ENCODE measurements at places on chromosomes 2 and 18.

DNA sequence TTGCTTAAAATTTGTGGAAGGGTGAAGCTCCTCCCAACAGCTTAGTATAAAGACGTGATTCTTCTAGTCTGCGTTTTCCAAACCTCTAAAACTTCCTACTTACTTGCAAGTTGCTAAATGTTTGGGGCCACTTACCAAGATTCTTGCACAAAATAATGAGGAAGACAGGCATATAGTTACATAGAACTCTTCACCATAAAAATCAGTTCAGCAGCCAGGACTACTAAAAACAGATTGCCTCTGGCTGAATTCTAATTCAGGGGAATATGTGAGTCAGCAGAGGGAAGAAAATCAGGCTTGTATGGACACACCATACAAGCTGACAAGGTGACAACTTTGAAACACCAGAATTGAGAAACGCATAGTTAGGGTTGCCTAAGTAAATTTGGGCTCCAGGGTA, 2.8 kb upstream of the PEX13 start:
- DNase-seq = no peak

GRCh38 chr2:144114760-144115159, 405.2 kb downstream of the ZEB2 start:
- no peak for DNase-seq

GRCh38 chr2:68789603-68790002, 55.0 kb downstream of the ARHGAP25 start:
- no peak for DNase-seq

- no peak for DNase-seq
Measured at GRCh38 chr2:71591044-71591443, 137.7 kb downstream of the DYSF start.

DNA sequence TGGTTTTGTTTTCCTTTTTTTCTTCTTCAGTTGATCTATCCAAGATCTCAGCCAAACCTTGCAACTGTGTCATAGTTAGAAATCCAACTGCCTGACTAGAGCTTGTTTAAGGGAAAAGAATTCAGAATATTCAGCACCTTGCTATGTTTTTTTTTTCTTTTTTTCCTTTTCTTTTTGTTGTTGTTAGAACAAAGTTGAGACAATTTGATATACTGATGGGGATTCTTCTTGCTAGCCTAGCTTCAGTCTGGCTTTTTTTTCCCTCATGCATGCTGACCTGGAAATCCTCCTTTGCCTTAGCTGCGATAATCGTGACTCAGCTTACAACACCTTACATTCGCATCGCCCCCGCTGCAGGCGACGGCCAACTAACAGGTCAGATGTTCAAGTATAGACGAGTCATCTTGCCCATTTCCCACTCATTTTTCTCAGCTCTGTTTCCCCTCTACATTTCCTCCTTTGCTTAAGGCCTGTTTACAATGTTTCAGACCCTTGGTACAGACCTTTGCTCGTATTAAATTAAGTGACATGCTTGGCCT, 487.2 kb upstream of the RAB12 start:
- no peak for DNase-seq

GRCh38 chr2:200795028-200795440, 16.7 kb upstream of the BZW1 start:
- DNase-seq = no peak

- no peak for DNase-seq
Measured at GRCh38 chr2:44277541-44277940, 2.3 kb downstream of the SLC3A1 start.

DNA sequence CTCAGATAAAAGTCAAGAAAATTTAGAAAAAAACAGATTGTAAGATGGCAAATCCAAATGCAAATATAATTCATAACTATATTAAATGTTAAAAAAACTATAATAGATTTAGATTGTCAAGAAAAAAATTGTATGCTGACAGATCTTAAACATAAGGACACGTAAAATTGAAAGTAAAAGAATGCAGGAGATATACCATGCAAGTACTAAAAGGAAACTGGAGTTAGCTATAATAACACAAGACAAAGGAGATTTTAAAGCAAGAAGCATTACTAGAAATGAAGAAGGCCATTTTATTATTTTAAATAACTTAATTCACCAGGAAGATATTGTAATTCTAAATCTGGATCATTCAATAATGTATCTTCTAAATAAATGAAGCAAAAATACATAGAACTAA, 48.3 kb downstream of the TTC21B start:
- DNase-seq = no peak

DNA sequence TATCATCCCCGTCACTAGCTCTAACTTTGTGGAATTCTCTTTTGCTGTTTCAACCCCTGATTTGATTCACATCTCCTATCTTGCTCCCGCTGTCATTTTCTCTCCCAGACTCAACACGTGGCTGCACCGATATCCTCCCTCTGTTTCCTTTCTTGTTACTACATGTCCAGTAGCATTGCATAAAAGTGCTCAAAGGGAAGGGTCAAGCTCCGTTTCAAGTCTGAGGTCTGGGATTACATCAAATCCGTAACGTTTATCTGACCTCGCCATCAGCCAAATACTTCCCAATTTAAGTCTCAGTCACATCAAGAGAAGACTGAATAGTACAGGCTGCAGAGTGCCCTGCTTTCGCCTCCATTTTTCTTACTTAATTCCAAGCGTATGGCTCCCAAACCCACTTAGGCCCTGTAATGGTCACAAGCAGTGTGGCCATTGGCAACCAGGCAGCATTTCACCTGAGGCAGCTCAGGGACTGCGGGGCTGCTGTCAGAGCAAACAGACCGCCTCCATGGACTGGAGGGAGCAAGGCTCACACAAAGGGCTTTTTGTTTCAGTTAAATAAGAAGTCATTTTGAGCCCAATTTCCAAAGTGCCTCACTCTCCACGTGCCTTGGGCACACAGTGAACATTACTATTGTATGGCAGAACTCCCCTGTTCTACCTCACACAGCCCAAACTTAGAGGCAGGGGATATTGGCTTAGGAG, 217.8 kb downstream of the BCL11A start:
- DNase-seq = no peak

GRCh38 chr2:219603771-219604170, 6.1 kb downstream of the STK11IP start:
- DNase-seq = no peak

- DNase-seq = no peak
Measured at GRCh38 chr2:73089270-73090030, 17.9 kb upstream of the SFXN5 start.

GRCh38 chr2:201378496-201379397, 21.6 kb upstream of the FLACC1 start:
- DNase-seq = no peak

- no peak for DNase-seq
Measured at GRCh38 chr2:67839242-67839641, 223.6 kb downstream of the C1D start.

DNA sequence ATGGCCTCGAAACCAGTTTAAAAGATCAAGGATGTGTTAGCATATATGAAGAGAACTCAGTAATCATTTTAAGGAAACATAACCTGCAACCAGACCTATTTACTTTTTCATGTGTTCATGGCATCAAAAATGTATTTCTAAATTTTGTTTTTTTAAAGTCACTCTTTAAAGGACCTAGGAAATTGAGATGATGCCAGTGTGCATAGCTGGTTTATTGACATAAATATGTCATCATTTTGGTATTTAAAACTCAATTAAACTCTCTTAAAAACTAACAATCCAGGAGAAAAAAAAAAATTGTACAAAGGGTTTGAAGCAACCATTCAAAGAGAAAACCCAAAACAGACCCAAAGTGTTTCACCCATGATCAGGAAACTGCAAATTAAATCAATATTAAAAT, 198.9 kb upstream of the RND3 start:
- DNase-seq = no peak

GRCh38 chr2:27211241-27211942, 449 bp upstream of the ATRAID start:
- no peak for DNase-seq

- no peak for DNase-seq
Measured at GRCh38 chr2:219619235-219619634, 8.2 kb upstream of the SLC4A3 start.

- no peak for DNase-seq
Measured at GRCh38 chr2:164890544-164890943, 48.9 kb upstream of the COBLL1 start.

DNA sequence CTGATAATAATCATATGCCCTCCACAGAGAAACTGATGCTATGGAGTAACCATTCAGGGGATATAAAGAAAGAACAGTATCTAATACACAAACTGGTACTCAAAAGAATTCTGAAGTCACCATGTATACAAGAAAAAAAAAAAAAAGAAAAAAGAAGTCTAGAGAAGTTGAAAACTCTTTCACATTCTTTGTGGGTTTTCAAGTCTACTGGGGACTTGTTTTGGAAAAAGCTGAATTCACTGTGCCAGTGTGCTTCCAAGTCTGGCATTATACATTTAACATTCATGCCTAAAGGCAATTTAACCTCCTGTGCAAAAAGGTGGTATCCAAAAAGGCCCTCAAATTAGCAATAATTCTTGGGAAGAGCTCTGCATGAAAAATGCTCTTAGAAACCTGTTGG, 94.8 kb upstream of the ITGB6 start:
- no peak for DNase-seq

GRCh38 chr2:136067459-136067858, 50.5 kb downstream of the CXCR4 start:
- DNase-seq = no peak

DNA sequence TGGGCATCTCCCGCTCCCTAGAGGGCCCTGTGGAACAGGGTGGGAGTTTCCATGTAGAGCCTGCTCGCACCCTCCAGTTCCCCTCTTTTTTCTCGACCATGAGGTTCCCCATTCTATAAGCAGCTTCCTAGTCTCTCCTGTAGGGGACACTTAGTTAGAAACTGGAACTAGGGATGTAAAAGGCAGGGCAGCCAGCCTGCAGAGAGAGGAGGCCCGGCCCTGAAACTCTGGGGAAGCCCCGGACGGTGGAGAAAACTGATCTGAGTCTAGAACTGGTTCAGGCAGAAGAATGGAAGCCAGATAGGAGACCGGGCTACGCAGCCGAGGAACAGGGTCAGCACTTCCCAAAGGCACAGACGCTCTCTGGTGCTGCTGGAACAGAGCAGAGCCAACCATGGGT, 51.6 kb upstream of the ATG16L1 start:
- DNase-seq = no peak

DNA sequence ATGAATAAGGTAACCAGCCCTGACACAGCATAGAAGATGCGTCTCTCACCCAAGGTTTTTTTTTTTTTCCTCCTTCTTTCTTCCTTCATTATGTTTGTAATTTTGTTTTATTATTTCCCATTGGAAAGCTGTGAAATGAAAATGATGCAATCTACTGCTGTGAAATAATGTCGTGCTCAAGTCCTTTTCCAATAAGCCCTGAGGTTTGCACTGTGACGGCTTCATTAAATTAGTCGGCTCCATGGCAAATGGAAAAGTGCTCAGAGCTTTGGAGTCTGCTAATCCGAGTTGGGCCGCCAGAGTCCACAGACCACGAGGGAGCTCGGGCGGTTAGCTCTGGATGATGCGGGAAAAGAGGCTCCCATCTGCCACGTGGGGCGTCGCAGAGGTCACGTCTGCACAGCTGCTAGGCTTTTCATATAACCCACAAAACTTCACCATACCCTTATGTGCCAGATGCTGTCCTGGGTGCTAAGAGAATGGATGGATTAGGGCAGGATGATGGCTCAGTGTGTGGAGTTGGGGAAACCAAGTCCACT, 92.3 kb upstream of the CAPN13 start:
- DNase-seq = no peak

- DNase-seq = no peak
Measured at GRCh38 chr2:156896294-156896693, 361.2 kb upstream of the GALNT5 start.

DNA sequence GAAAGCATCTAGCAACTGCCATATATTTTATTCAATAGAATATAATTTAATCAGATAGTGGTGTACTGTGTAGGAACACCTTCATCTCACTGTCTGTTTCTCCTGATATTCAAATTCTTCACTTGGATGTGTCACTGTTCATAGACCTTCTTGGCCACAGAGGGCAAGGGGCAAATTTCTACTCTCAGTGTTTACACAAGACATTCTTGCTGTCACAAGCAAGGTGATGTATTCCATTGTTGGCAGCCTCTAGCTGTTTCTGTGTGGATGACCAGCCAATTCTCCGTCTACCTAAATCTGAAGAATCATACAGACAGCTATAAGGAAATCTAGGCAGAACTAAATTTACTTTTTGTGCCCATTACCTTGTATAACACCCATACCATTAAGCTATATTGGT, 948.3 kb downstream of the CNTNAP5 start:
- DNase-seq = no peak

DNA sequence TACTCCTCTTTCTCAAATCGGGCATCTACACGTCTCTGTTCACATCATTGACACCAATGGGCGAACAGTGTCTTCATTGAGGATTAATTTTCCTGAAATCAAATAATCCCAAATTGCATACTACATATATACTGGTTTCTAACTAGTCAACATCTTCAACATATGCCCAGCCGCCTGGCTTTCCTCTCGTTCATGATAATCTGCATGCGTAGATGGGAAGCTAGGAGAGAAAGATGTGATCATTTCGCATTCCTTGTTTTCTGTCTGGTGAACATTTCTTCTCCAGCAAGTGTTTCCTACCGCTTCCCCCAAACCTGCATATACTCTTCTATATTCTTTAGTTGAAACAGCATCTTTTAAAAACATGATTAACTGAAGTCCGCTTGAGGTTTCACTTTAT, 7.4 kb downstream of the TWIST2 start:
- DNase-seq = no peak

DNA sequence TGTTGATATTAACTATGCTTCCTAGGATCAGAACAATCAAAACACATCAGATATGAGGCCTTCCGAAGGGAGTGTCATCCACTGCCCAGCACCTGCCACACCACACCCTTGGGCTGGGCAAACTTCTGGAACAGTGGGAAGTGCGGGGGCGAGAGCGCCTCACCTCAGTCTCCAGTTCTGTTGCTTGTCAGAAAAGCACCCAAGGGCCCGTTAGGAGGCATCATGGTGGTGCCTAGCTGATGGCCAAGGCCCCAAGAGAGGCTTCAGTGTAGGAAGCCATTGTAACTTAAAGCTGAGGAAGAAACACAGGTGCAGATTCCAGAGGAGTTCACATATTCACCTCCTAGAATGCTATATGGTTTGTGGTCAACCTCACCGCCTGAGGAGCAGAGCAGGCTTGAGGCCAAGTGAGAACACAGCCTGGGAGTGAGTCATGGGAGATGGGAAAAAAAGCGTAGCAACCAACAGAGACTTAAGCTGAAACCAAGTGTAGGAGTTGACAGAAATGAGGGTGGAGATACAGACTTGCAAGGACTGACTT, 85.1 kb upstream of the ATL2 start:
- no peak for DNase-seq

DNA sequence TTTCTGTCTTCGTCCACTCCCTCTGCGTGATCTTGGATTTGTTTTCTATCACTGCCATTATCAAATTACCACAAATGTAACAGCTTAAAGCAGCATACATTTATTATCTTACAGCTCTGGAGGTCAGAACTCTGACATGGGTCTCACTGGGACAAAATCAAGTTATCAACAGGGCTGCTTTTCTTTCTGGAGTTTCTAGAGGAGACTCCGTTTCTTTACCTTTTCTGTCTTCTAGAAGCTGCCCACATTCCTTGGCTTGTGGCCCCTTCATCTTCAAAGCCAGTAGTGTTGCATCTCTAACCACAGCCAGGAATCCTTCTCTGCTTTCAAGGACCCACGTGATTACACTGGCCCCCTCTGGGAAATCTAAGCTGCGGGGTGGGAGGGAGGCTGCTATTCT, 21.9 kb upstream of the TET3 start:
- no peak for DNase-seq
